Adrenal gland (tissue), 19 donors: ENCODE measurements at places on chromosomes 12 and 14. TPM values are rescaled to one million over a fixed set of nuclear protein-coding genes. Genes with fewer than 3 reads are reported as not detected.
A peak's percentile ranks its signal among the peaks of the same experiment; 100 is the strongest.

GRCh38 chr12:102484017-102484416 lies 3.7 kb upstream of the IGF1 start:
- H3K27me3 ChIP-seq, result no peaks in the 10 kb centered on the region
- no peaks in the 10 kb centered on the region for H3K36me3 ChIP-seq
- no peaks in the 10 kb centered on the region for H3K4me1 ChIP-seq
- no peak overlapping the region for H3K4me3 ChIP-seq

The CPNE8 gene
- 10.5 TPM for polyA plus RNA-seq

GRCh38 chr12:109709401-109709991 lies 4.1 kb upstream of the FAM222A start:
- peak; percentile 43 for DNase-seq
- H3K4me3 ChIP-seq, result no peak overlapping the region
- no peak overlapping the region for H3K27ac ChIP-seq

The P2RX7 gene
- polyA plus RNA-seq, result 2.4 TPM

DNA sequence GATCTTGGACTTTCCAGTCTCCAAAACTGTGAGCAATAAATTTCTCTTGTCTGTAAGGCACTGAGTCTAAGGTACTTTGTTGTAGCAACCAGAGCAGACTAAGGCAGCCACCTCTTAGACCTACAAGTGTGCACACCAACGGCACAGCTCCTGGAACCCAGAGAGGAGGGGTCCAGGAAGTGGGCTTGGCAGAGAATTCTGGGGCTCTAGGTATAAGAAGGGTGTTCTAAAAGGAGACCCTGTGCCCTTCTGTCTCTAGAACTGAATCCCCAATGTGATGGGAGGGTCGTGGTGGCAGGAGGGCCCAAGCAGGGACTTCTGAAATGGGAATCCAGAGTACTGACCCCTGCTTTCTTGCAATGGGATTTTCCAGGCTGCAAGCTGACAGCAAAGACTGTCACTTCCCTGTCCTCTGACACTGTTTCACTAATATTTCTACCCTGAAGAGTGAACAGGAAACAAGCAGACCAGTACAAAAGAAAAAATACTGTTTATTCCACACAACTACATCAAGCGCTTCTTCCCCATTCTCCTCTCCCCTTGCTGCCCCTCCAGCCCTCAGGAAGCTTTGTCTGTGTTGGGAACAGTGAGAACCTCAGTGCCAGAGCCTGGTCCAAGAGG lies 13.6 kb upstream of the TFCP2 start:
- no peak overlapping the region for H3K27ac ChIP-seq
- DNase-seq, result no peak
- H3K27me3 ChIP-seq, result no peaks in the 10 kb centered on the region
- no peaks in the 10 kb centered on the region for H3K36me3 ChIP-seq
- no peak overlapping the region for H3K4me3 ChIP-seq

- no peaks in the 10 kb centered on the region for H3K27me3 ChIP-seq
- H3K4me1 ChIP-seq, result peaks cover 54% of the 10 kb centered on the region
- H3K4me3 ChIP-seq, result no peak overlapping the region
- H3K36me3 ChIP-seq, result no peaks in the 10 kb centered on the region
- peak overlapping the region; percentile 86 for H3K27ac ChIP-seq
These were observed 111.0 kb upstream of the HIF1A start for GRCh38 chr14:61584331-61584741.
